Activated CD8-positive, alpha-beta memory T cell treated with anti-CD3 and anti-CD28 coated beads for 24 hours (primary cell): ENCODE measurements at places on chromosomes 12 and 14.

DNA sequence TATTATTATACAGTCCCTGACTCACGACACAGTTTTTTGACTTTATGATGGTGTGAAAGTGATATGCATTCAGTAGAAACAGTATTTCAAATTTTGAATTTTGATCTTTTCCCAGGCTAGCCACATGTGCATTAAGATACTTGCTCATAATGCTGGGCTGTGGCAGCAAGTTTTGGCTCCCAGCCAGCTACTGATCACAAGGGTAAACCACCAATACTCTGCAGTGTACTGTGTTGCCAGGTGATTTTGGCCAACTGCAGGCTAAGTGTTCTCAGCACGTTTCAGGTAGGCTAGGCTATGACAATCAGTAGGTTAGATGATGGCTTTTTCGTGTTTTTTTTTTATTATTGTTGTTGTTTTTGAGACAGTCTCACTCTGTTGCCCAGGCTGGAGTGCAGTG, 69.4 kb upstream of the ACTN1 start:
- no peak for DNase-seq

DNA sequence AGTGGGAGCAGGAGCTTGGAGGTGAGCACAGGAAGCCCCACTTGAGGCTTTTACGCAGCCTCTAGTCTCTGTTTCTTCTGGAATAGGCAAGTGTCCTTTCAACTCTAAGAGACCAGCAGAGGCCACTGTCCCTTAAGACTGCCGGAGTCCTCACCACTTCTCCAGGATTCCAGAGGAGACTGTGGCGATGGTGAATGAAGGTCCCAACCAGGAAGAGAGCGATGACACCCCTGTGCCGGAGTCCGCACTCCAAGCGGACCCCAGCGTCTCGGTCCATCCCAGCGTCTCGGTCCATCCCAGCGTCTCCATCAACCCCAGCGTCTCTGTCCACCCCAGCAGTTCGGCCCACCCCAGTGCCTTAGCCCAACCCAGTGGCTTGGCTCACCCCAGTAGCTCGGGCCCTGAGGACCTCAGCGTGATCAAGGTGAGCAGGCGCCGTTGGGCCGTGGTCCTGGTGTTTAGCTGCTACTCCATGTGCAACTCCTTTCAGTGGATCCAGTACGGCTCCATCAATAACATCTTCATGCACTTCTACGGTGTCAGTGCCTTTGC, 442 bp downstream of the FLVCR2 start:
- DNase-seq, result no peak

- DNase-seq, result no peak
Measured at GRCh38 chr14:85122690-85123089, 407.3 kb upstream of the FLRT2 start.

DNA sequence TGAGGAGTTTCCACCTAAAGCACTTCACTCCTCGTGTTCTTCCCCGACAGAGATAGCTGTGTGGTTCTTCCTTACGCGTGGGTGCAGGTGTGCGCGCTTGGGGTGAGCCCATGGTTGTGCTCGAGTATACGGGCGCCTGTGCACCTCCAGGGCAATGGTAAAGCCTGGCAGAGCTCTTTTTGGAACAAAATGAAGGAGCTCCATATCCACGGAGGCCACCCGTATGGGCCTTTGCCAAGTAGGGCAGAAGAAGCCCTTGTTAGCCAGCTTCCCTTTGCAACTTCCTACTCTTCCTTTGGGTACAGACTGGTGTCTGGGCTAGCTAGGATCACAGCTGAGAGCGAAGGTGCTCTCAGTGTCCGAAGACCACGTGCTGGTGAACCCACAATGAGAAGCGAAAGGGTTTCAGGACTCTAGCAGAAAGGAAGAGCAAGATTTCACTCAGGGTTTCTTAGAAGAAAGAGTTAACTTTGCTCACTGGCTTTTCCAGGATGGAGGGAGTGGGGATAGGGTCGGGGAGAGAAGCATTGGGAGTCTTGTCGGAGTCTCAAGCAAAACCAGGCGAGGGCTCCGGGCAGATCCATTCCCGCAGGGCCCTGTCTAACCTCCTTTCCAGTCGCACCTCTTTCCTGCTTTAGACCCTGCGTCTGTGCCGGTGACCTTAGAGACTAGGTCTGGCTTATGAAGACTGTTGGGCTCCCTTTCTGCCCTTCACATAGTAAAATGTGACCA, 960 bp upstream of the LRFN5 start:
- no peak for DNase-seq

GRCh38 chr14:57390806-57391516, 575 bp downstream of the NAA30 start:
- peak; percentile 78 for DNase-seq

- no peak for DNase-seq
Measured at GRCh38 chr14:103705504-103706284, 9.6 kb downstream of the XRCC3 start.

GRCh38 chr12:121969726-121970125, 51.3 kb downstream of the CFAP251 start:
- DNase-seq, result no peak

DNA sequence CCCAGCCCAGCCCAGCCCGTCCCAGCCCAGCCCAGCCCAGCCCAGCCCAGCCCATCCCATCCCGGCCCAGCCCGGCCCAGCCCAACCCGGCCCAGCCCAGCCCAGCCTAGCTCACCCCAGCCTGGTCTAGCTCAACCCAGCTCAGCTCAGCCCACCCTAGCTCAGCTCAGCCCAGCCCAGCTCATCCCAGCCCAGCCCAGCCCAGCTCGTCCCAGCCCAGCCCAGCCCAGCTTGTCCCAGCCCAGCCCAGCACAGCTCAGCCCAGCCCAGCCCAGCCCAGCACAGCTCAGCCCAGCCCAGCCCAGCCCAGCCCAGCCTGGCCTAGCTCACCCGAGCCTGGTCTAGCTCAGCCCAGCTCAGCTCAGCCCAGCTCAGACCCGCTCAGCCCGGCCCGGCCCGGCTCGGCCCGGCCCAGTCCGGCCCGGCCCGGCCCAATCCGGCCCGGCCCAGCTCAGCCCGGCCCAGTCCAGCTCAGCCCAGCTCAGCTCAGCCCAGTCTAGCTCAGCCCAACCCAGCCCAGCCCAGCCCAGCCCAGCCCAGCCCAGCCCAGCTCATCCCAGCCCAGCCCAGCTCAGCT, 184.7 kb downstream of the TMEM121 start:
- no peak for DNase-seq

DNA sequence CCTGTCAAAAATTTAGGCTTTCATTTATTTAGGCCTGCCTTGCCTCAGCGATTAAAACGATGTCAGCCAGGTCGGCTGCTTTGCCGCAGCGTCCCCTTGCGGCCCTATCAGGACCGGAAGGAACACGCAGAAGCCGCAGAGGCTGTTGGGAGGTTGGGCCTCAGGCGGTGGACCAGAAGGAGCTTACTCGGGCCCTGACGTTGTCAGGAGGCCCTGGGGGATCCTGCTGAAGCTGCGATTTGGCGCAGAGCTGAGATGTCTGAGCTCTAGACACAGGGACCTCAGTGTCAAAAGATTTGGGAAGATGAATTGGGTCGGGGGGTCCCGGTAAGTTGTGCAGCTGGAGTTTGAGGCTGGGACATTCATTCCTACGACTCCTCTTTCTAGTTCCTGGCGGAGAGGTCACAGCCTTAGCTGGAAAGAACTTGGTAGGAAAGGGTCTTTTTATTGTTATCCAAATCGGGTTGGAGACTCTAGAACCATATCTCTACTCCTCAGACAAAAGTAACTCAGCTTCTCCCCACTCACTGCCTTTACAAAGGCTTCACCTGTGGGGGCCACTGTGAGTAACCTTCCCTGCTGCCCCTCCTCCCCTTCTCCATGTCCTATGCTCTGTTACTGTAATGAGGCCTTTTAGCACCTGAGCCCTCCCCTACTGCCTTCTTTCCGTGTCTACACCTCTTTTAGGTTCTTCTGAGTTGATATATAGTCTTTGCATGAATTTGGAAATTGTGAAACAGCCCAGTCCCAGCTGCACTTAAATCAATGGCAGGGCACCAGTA, 6.6 kb upstream of the ABCD2 start:
- no peak for DNase-seq

GRCh38 chr12:60035835-60036234, 440.0 kb downstream of the SLC16A7 start:
- no peak for DNase-seq

GRCh38 chr14:37429618-37430017, 165.4 kb downstream of the FOXA1 start:
- no peak for DNase-seq

- DNase-seq, result peak; percentile 46
Measured at GRCh38 chr12:31215518-31216232, 110.3 kb downstream of the SINHCAF start.

DNA sequence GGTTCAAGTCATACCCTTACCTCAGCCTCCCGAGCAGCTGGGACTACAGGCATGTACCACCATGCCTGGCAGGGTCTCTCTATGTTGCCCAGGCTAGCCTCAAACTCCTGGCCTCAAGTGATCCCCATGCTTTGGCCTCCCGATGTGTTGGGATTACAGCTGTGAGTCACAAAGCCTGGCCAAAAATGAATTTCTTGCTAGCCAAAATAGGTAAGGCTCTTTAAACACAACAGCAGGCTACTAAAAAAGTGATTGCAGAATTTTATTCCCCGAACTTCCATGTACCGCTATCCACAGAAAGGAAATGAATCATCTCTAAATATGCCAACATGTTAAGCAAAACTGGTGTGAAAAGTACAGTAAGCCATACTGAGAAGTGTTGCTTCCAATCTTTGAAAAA, 50.6 kb downstream of the WDHD1 start:
- no peak for DNase-seq

DNA sequence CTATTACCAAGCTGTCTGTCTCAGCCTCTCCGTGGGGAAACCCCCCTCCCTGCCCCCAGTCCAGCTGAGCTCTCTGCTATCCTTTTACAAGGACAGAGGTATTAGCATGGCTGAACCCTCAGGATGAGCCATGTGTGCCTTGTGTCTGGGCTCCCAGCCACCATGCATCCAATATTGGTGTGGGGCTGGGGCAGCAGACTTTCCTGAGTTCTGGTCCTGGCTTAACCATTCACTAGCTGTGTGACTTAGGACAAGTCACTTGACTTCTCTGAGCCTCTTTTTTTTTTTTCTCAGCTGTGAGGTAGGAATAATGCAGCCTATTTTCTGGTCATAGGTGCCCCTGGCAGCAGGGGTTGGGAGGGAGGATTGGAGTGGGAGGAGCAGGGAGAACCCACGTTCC, 17.1 kb upstream of the CYP46A1 start:
- no peak for DNase-seq

GRCh38 chr14:76647697-76648298, 113.5 kb upstream of the VASH1 start:
- no peak for DNase-seq

- DNase-seq, result no peak
Measured at GRCh38 chr14:74583689-74584434, 28.2 kb downstream of the LTBP2 start.

DNA sequence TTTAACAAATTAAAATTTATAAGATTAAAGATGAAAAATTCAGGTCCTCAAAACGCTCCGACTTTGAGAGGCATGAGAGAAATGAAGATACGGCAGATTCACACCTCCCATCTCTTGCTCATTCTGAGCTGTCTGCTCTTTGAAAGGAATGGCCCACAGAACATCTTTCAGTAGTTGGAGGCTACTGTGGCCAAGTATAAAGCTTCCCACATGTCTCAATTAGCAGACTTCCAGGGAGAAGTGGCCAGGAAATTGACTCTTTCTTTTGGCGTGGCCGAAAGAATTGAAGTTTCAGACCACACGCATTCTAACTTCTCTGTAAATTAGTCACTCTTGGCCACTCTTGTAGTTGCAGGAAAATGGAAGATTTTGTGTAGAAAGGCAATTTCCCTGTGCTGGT, 129.2 kb downstream of the DIP2B start:
- no peak for DNase-seq

- DNase-seq, result no peak
Measured at GRCh38 chr12:119594399-119594730, 791 bp downstream of the TMEM233 start.

DNA sequence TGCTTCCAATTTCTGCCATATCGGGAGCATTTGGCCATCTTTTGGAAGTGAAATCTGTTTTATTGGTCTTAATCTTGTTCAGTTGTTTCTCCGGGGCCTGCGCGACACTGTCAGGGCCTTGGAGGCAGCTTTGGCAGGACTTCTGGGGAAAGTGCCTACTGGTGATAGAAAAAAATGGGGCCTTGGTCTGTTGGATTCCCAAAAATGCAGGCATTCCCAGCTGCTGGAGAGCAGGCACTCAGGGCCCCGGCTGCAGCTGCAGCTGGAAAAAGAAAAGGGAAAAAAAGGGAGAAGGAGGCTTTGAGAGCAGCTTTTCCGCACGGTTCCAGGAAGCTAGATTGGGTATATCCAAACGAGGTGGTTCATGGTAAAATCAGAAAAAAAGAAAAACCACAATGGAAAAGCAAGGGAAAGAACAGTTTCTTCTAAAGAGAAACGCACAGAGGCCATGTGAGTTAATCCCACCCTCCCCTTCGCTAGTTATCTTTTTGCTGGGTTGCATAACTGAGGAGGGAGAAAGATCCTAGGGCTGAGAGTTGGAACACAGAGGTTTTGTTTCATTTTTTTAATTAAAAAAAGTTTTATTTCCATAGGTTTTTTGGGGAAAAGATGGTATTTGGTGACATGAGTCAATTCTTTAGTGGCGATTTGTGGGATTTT, 134.7 kb upstream of the RFLNA start:
- no peak for DNase-seq

DNA sequence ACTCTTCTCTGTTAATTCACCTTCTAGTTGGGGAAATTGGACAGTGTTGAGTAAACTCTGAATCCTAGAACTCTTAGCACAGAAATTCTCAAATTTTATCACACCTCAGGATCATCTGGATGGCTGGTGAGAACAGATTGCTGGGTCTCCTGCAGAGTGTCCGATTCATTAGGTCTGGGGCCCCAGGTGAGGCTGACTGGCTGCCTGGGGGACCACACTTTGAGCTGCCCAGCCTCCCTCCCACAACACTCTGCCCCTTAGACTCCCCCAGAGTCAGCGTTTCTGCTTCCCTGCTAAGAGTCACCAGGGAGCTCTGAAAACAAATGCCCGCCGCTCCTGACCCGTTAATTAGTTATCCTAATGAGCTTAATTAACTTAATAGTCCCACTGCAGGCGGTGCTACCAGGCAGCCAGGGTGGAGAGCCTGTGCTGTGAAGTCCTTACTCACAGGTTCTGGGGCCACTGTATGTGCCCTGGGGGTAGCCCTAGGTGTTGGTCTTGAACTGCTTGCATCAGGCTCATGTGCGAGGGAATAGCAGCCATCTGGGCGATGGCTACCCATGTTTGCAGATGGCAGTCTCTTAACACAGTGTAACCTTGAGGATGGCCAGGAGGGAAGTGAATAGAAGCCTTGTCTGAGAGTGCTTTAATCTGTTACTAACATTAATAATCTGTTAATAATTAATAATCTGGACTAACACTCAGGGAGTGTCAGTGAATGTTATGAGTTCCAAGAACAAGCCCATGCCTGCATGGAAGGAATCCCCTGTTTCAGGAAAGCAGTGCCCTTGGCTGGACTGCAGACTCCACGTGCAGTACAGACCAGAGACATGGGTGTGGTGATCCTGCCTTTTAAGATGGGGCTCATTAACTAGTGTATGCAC, 35.6 kb downstream of the AACS start:
- DNase-seq, result no peak

DNA sequence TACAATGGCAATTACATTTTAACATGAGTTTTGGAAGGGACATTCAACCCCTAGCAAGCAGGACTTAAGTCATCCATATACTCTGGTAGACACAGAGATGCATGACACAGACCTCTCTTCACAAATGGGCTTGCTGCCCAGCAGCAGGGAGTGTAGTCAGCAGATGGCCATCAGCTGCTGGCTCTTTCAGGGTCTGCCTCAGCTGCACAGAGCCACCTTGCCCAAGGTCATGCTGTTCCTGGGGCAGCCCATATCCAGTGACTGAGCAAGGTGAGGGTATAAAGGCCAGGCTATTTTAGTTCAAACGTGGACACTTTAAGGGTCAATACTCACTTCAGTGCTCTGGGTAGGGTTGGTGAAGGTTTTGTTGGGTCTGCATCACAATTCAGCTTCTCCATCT, 58.3 kb upstream of the JDP2 start:
- DNase-seq, result no peak
